ENCODE measurements at places on chromosomes 2 and 18.

GRCh38 chr2:177545981-177546585, 153.5 kb downstream of the AGPS start:
- no peak for DNase-seq

- DNase-seq = no peak
Measured at GRCh38 chr18:58893388-58894099, 28.9 kb downstream of the ZNF532 start.

DNA sequence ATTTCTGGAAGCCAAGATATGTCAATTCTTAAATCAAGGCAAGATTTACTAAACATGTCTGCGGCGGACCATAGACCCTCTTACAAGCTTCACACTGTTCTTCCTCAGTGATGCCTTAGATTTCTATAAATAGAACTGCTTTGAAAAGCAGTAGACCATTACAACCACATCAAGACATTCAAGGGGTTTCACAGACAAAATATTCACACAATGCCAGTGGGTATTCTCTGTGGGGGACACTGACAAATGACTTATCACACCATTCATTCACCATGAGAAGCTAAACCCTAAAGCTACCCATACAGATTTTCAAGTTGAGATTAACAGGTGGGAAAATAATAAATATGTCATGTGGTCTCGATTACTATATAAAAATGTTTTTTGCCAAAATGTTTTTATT, 15.9 kb upstream of the LRRTM4 start:
- DNase-seq = no peak

DNA sequence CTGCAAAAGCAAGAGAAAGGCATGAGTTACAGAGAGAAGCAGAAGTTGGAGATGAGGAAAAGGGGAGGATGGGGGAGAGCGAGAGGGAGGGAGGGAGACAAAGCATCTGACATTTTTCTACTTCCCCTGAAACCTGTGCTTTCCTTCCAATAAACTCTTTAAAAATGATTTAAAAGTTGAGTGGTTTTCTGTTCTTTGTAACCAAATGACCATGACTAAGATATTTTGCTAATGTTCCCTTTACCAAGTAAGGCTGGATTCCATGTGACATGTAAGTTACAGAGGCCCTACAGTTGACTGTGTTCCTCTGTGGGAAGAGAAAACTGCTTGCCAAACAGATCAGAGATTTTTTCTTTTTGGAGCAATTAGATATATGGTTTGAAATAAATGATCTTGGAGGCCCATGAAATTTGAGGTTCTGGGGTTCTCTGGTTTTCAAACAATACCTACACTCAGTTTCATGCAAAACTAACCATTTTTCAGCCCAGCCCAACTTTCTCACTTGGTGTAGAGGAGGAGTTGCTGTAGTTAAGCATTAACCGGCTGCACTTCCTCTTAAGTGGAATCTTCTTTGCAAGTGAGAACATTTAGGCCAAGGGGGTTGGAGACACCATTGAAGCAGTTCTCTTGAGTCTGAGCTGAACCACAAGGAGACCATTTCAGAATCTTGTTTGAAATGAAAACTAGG, 34.5 kb downstream of the INSIG2 start:
- no peak for DNase-seq

DNA sequence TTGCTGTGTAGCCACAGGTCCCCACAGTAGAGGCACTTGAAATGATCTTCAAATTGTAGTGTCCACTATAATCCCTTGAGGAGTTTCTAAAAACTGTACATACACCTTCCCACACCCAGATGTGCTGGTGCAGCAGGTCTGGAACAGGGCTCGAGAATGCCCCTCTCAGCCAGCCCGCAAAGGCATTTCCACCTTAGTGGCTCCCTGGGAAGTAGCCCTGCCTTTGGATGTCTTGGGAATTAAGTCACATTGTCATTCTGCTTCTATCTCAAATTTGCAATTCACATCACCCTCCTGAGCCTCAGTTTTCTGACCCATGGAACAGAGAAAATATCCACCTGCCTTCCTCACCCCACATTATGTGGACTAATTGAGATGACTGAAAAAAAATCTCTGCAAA, 44.3 kb upstream of the TCF7L1 start:
- DNase-seq = no peak

DNA sequence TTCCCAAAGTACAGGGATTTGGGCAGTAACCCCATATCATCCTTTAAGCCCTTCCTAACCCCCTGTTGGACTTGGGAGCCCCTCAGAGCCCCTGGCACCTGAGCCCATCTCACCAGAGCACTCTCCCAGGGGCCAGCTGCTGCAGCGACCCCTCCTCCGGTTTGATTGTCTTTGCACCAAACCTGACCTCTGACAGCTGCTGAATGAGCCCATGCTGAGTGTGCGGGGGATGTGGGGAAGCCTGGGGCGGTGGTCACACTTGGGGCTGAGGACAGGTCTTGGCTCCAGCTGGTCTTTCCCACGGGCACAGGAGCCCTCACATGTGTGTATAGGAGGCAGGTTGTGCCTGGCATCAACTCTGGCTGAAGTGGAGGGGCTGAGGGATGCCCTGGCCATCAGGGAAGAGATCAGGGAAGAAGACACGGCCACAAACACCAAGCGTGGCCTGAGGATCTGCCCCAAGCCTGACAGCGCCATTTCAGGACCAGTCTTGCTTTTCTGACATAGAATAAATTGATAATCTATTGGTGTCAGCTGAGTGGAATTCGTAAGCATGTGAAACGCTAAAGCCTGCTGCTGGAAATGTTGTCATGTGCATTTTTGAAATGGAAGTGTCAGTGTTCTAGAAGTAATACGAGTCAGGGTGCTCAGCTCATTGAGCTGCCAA, 102.4 kb downstream of the ACKR3 start:
- no peak for DNase-seq

GRCh38 chr2:181677912-181678586, 2.3 kb downstream of the NEUROD1 start:
- DNase-seq = peak; percentile 50

GRCh38 chr2:72185206-72185605, 37.5 kb upstream of the CYP26B1 start:
- no peak for DNase-seq

DNA sequence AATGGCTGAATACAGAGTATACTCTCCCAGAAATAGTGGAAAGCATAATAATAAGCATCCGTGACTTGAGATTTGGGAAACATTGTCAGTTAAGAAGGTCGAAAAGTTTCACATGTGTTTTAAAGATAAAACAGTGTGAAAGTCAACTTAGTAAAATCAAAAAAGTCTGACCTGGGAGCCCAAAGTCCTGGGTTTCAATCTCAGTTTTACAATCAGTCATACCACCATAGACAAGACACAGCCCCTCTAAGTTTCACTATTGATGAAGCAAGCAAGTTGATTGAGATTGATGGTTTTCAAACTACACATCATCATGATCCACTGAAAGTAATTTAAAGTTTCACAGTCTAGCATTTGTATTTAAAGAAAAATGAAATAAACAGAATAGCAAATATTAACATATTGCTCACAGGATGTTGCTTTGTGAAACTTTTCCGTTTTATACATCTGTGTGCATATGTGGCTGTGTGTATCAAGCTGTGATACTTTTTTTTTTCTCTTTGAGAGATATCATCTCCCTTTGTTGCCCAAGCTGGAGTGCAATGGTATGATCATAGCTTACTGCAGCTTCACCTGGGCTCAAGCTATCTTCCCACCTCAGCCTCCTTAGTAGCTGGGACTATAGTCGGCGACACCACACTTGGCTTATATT, 71.1 kb downstream of the PIK3C3 start:
- DNase-seq = peak; percentile 62

GRCh38 chr2:86174445-86174844, 20.8 kb downstream of the IMMT start:
- DNase-seq = no peak

GRCh38 chr2:40256008-40256407, 195.9 kb downstream of the SLC8A1 start:
- DNase-seq = no peak

All from T-helper 1 cell (primary cell).